Stimulated activated CD8-positive, alpha-beta memory T cell treated with anti-CD3 and anti-CD28 coated beads, Interleukin-7, amount 100 ng/mL, for 1 hour (primary cell): ENCODE measurements at places on chromosomes 7 and 10.

- no peak for DNase-seq
These were observed 55.7 kb downstream of the NOD1 start for GRCh38 chr7:30422922-30423321.

GRCh38 chr10:3455385-3456334 is 283.1 kb upstream of the PITRM1 start:
- no peak for DNase-seq

GRCh38 chr10:126294451-126294850 is 93.8 kb downstream of the ADAM12 start:
- DNase-seq, result no peak

DNA sequence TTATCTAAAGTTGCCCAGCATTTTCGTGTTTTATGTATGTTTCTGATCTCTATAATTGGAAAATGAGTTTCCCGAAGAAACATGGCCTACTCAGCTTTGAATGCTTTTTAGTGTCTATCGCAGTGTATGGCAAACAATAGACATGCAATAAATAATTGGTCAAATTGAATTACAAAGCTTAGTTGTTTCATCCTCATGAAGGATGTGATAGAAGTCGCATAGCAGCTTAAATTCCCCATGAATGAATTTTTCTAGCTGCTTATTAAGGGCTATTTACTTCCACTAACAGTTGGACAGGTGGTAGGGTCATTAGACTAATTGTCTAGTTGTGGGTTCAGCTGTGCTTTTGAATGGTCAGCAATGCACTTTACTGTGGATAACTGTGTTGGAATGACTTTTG is 467.3 kb upstream of the MBL2 start:
- DNase-seq, result no peak
